Activated naive CD4-positive, alpha-beta T cell treated with anti-CD3 and anti-CD28 coated beads, Interleukin-2, amount 10 ng/mL, durations not matched to agents 7 days and 5 days (primary cell): ENCODE measurements at places on chromosomes 1 and 21.
A peak's percentile ranks its signal among the peaks of the same experiment; 100 is the strongest.

GRCh38 chr1:9787702-9788101 is 36.1 kb downstream of the CLSTN1 start:
- DNase-seq = peak; percentile 79

- no peak for DNase-seq
These were observed 117.7 kb upstream of the C1orf174 start for GRCh38 chr1:4017636-4018365.

DNA sequence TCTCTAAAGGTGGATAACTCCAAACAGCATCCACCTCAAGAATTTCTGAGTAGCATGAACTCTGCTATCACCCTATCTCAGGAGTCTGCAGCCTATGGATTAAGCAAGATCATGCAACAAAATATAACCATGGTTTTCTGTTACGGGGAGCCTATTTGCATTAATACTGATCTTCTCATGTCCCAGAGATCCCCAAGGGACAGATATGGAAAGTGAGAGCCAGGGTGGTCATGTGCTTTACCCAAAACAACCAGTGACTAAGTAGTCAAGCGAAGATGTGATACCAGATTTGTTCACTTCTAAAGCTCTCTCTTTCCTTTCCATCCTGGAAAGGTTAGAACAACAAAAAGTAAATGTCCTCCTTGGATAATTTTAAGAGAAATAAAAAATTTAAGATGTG is 125.1 kb downstream of the PRRX1 start:
- DNase-seq = no peak

DNA sequence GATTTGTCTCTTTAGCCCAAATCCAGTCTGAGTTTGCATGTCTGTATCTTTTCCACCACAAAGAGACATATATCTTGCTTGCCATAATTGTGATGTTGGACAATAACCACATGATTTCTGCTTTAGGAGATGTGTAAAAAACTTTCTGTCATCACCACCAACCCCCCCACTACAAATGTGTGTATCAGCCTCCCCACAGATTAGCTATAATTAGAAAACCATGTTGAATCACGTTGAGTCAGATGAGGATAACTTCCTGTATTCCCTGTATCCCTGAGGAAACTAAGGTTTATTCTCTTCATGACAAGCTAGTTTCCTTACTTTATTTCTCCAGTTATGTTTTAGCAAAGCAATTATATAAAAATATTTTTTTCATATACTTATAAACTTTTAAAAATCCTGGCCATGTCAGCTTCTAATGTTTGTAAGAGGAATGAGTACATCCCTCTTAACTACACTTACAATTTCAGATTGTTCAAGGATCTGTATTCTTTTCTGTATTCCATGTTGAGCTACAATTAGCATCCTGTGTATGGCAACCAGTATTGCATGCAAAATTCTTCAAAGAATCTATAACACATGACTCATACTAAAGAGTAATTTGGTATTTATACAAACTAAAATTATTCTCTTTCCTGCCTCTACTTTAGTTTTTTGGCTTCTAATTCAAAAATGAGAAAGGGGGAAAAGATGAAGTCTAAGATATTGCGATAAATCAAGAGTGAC is 143.0 kb downstream of the FMN2 start:
- no peak for DNase-seq

- no peak for DNase-seq
These were observed 94.7 kb downstream of the ATP1B1 start for GRCh38 chr1:169201084-169201619.

DNA sequence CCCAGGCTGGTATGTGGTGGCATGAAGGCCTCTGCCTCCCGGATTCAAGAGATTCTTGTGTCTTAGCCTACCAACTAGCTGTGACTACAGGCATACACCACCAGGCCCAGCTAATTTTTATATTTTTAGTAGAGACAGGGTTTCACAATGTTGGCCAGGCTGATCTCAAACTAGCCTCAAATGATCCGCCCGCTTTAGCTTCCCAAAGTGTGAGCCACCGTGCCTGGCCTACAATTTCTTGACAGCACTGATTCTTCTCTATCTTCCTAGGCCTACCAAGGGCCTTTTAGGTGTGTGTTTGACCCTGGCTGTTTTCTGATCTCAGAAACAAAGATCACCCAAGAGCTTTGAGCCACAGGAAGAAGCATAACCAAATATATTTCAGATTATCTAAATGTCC is 540.8 kb upstream of the ADAMTS5 start:
- no peak for DNase-seq

- DNase-seq = no peak
These were observed 32.8 kb downstream of the ARID1A start for GRCh38 chr1:26728645-26729044.

- no peak for DNase-seq
These were observed 68.6 kb upstream of the VAV3 start for GRCh38 chr1:108033550-108033951.

- no peak for DNase-seq
These were observed 56.4 kb upstream of the NRIP1 start for GRCh38 chr21:15121097-15121654.

DNA sequence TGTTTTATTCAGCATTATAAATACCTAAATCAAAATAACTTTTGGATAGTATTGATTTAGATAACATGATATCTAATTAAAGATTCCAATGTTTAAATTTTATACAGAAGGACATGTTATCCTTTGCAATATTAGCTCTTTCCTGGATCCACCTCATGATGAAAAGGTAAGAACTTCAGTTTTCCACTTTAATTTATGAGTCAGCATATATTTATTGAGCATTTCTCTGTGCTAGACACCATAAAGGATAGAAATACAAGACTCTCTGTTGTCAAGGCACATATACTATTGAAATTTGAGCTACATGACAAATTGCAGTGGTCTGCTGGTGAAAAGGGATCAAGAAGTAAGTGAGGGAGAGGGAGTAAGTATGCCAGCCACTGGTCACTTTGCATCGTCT is 68.1 kb upstream of the EXO1 start:
- no peak for DNase-seq

- DNase-seq = no peak
These were observed 167.3 kb downstream of the PBX1 start for GRCh38 chr1:164726235-164726634.

DNA sequence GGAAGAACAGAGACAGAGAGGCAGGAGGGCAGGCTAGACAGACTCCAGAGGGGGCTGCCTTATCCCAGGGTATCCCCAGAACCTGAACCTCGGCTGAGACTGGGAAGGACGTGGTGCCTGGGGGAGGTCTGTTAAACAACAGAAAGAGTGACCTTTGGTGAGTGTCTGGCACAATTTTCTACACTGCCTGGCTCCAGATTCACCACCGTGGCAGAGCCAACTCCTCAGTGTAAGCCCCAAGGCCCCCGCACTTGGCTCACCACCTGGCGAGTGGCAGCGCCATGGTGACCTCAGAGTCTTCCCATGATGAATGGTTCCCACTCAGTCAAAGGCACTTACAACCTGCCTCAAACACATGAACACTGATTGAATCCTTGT is 6.5 kb downstream of the RD3 start:
- no peak for DNase-seq

- DNase-seq = no peak
These were observed 50.1 kb downstream of the FOXD2 start for GRCh38 chr1:47487850-47488450.

GRCh38 chr1:92543131-92544055 is 56.7 kb upstream of the GFI1 start:
- DNase-seq = no peak

GRCh38 chr21:43921571-43921978 is 56.6 kb downstream of the AGPAT3 start:
- peak; percentile 68 for DNase-seq

GRCh38 chr1:7300893-7301663 is 470.0 kb upstream of the VAMP3 start:
- no peak for DNase-seq

DNA sequence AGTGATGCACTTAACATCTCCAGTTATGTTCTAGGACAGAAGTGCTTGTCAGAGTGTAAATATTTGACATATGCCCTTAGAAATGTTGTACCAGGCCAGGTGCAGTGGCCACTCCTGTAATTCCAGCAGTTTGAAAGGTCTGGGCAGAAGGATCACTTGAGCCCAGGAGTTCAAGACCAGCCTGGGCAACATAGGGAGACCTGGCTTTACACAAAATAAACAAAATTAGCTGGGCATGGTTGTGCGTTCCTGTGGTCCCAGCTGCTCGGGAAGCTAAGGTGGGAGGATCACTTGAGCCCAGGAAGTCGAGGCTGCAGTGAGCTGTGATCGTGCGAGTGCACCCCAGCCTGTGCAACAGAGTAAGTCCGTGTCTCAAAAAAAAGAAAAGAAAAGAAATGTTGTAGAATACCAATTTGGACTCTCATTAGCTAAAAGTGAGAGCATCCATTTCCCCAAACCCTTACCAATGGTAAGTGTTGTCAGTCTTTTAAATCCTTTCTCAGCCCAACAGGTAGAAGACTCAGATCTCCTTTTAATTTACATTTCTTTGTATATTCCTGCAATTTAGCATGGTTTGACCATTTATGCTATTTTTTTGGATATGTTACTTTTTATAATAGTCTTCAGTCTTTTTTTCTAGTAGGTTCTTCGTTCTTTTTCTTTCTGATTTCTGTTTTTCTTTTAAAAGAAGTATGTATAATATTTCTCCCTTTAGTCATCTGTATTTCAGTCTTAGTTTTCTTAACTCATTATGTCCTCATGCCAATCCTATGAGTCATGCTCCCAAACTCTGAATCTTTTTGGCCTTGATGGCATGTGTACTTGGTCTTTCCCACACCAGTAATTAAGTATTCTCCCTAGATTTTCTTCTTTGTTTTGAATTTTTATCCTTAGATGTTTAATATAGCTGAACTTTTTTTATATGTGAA is 74.4 kb downstream of the CAMTA1 start:
- no peak for DNase-seq

- DNase-seq = no peak
These were observed 41.4 kb downstream of the KCNK1 start for GRCh38 chr1:233655301-233655740.
